Hepatocyte (in vitro differentiated cells): ENCODE measurements at places on chromosomes 6 and 20. TPM values are rescaled to one million over a fixed set of nuclear protein-coding genes. Genes with fewer than 3 reads are reported as not detected.

Gene KCNQ5
- total RNA-seq, result 1.6 and 5.5 TPM in 2 replicates

Gene SYCP2L
- total RNA-seq, result 1.00 and 1.1 TPM in 2 replicates

Gene SRSF6
- 83.6 and 90.7 TPM in 2 replicates for total RNA-seq

Gene HLA-DMB
- total RNA-seq, result 1.00 and 1.0 TPM in 2 replicates

Gene TBX18
- total RNA-seq, result 1.3 and 2.0 TPM in 2 replicates

Gene CTCFL
- 0.12 TPM in 1 of 2 replicates, not detected in the other for total RNA-seq

Gene MOCS1
- 10.6 and 10.7 TPM in 2 replicates for total RNA-seq

Gene DAAM2
- 11.4 and 15.1 TPM in 2 replicates for total RNA-seq

DNA sequence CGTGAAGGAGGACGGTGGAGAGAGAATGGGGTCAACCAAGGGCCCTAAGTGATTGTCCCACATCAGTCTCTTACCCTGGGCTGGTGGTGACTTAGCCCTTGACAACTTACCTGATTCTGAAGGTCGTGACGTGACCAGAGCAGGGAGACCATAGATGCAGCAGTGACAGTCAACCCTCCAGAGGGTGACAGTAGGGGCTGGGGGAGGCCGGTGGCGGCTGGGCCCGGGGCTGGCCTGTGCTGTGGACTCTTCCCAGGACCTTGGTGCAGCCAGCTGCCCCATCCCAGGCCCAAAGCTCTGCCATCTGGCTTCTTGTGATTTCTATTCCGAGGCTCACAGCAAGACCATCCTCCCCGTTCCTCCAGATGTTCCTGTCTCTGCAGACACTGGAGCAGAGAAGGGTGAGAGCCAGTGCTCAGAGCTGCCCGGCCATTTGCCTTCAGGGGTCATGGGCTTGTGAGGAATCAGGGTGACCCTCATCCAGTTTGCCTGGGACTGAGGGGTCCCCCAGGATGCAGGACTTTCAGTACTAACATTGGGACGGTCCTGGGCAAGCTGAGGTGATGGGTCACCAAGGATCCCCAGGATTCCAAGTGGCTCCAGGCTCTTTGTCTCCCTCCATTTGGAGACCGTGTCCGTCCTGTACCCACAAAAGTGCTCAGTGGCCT is 36.0 kb downstream of the SUMO4 start:
- no peak for DNase-seq

DNA sequence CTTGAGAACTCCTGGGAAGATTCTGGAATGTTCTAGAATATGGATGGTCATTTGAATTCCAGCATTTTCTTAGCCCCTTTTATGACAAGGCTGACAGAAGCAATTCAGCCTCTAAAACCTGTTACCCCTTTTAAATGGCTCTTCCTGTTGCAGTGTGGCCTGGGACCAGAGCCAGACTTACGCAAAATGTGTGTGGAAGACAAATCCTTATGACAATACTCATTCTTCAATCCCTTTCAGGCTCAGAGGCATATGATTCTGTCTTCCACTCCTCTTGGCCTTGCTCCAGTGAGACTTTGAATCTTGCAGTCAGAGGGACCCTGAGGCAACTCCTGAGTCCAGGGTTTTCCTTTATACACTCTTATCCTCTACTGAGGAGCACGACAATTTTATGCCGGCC is 287.0 kb downstream of the CLIC5 start:
- no peak for DNase-seq

DNA sequence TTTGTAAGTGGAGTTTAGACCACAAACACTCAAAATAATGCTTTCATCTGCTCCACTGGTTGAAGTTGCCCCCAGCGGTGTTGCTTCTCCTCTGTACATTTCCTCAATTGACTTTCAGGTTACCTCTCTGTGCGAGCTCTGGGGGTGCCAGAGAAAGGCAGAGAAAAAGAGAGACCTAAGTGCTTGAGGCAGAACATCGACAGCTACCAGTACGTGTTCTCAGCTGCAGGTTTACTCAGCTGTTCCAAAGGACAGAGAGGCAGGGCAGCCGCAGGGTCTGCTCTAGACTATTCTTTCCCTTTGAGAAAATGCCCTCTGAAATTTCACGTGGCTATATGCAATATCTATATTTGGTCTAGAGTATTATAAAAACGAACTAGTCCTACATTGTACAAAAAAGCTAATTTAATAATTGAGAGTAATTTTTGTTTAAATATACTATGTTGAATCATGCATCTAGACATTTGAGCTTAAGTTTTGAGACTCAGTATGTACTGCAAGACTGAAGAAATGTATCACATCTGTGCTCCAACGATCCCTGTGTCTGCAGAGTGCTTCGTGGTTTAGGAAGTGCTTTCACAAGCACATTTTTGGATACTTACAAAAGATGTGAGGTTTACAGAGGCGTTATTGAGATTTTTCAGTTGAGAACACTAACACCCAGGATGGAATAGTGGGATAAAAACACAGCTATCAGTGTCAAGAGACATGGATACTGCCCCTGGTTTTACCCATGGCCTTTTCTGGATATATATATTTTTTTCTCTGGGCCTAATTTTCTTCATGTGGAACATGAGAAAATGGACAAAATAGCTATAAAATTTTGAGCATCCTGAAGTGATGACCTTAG is 453.6 kb upstream of the FLRT3 start:
- DNase-seq, result no peak

- no peak for DNase-seq
These were observed 68.2 kb downstream of the TBX18 start for GRCh38 chr6:84696166-84696565.

DNA sequence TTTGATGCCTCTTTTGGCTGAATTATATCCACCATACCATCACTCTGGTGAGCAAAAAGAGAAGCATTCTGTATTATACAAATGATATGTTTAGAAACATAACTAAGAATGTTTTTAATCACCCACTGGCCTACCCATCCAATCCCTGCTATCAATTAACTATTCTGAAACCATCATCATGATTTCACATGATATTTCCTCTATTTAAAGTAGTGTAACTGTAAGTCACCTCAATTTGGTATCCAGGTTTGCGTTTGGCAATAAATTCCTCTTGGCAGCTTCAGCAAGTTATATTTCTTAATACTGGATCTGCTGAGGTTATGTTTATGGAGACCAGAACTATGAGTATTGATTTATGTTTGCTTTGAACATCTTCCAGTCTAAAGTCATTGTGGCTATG is 332.1 kb downstream of the UTRN start:
- no peak for DNase-seq

GRCh38 chr6:105484238-105485161 is 81.6 kb upstream of the PREP start:
- peak; percentile 63 for DNase-seq

DNA sequence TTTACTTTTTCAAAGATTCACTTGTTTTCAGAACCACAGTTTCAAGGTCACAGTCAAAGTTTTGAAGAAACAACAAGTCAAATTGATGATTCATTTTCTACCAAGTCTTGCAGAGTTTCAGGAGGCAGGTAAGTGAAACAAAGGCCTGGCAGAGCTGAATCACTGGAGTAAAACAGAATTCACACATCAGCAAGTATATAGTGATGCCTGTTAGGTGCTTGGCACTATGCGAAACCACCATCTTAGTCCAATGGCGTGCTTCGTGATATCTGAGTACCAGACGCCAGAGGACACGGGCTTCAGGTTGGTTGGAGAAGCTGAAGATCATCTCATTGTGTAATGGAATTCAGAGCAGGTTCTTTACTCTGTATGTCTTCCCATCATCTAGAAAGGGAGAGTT is 75.9 kb downstream of the RTN4IP1 start:
- no peak for DNase-seq

- DNase-seq, result no peak
These were observed 219.7 kb downstream of the UNC5CL start for GRCh38 chr6:40819182-40819834.

DNA sequence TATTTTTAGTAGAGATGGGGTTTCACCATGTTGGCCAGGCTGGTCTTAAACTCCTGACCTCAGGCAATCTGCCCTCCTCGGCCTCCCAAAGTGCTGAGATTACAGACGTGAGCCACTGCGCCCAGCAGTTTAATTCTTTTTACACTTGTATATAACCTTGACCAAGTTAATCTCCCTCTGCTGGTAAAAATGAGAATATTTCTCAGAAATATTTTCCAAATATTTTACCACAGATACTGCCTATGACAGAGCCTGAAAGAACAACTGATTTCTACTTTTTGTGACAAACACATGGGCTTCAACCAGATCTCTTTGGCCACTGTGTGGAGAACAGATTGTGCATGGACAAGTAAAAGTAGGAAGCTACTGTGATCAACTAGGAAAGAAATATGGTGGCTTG is 21.2 kb upstream of the NHSL1 start:
- DNase-seq, result no peak

DNA sequence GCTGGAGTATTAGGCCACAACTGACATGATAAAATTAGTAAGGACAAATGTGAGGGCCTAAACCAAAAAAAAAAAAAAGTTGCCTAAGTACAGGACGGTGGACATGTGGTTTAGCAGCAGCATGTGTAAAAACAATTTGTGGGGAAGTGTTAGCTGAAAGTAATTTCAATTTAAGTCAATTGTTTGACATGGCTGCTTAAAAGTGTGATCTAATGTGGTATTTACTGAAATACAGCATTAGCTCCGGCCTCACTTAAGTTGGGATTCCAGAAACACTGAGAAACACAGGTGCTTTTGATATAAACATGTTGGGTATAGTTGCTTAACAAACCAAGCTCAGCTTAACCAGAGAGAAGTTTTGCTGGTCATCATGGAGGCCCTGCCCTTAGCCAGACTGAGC is 119.7 kb downstream of the FYN start:
- DNase-seq, result no peak

GRCh38 chr20:43988451-43988850 is 73.8 kb downstream of the TOX2 start:
- no peak for DNase-seq

GRCh38 chr6:118708055-118708454 is 56.7 kb upstream of the CEP85L start:
- no peak for DNase-seq

- no peak for DNase-seq
These were observed 4.0 kb downstream of the TNFRSF6B start for GRCh38 chr20:63700199-63701050.

DNA sequence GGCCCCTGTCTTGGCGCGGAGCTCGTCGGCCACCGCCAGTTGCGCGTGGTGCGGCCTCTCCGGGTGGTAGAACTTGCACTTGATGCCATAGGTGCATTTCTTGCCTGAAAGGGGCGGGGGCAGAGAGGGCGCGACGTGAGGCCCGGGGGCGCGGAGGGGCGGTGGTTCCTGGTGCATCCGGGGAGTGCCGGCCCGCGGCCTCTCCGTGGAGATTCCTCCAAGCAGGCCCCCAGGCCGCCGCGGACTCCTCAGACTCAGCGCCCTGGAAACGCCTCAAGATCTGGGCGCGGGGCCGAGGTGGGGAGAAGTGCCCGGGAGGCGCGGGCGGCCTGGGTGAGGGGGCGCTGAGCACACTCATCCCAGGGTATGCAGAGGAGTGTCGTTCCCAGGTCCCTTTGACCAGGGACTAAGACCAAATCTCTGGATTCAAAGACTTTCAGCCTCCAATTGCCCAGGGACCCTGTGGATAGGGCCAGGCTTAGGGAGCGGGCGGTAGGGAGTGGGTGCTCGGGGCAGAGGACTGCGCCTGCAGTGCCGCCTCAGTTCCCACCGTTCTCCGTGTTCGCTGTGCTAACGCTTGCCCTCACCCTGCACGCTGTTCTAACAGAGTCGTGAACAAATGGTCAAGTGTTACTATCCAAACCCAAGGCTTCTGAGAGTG is 33.3 kb downstream of the ZC3H12D start:
- DNase-seq, result peak; percentile 65

GRCh38 chr6:3287976-3288707 is 29.4 kb downstream of the PSMG4 start:
- DNase-seq, result no peak

DNA sequence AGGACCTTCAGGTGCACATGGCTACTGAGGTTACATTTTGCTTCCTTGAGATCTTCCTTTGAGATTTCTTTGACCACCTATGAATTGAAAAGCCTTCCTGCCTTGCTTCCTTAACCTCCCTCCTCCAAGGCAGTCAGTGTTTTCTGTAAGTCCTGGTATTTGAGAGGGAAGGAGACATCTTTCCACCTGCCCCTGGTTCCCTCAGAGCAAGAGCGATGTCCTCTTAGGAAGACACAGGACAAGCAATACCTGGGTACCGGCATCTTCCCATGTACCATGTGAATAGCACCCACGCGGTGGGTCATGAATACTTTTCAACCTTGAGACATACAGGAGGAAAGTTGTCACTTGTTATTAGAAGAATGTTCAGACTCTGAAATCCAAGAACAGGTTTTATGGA is 37.1 kb downstream of the GINS1 start:
- DNase-seq, result no peak

DNA sequence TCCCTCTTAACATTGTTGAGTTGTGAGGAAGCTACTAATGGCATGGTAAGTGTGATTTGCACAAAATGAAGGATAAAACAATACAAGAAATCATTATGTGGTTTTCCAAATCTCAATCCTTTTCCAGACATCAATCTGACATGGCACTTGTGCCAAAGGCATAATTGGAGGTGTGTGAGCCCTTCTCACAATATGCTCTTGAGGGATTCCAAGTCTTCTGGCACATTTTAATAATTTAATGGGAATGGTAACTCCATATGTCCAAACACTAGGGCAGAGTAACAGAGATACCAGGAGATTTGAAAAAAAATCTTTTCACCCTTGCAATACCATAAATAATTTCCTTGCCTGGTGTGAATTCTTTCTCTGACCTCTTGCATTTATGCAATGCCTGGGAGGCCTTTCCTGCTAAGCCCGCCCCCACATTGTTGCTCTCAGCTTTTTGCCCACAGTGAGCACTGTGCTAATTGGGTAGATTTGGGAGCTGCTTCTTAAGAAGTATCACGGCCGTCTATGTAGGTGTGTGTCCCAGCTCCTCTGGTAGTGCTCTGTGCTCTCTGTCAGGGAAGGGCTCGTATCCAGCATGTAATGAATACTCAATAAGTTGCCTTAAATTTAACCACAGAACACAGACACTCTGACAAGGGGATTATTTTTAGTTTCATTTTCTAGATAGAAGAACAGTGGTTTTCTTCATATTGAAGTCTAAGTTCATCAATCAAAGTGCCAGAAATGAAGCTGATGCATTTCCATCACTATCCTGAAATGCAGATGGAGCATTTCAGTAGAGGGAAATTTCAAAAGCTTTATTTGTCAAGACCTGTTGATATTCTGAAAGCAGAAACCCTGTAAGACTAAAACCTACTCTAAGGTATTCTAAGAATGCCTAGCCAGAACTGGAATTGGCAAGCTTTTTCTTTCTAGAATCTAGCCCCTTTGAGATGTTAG is 54.4 kb upstream of the CEP85L start:
- DNase-seq, result no peak

DNA sequence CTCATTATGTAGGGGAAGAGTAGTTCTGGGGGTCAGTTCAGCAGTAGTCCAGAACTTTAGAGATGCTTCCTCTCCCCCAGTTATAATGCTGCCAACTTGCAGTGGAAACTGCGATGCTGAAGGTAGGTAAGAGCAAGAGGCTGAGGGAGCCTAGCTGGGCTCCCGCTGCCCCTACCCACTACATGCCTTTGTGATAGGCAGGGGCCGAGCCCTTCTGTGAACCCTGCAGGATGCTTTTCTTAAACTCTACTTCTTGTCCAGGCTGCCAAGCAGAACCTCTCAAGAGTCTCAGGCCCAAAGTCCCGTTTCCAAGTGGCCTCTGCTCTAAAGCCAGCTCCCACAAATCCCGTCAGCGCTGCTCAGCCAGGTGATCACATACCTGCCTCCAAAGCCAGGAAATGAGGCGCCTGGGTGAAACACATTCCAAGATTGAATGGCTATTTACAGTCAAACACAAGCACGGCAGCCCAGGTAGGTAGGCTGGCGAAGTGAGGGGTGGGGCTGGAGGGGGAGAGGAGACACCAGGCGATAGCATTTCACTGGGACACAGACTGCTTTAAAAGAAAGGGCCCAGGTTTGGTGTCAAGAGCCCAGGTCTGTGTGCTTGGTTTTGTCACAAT is 150.7 kb downstream of the CD24 start:
- DNase-seq, result peak; percentile 73
